ENCODE measurements at places on chromosomes 16 and 17. TPM values are rescaled to one million over a fixed set of nuclear protein-coding genes. Genes with fewer than 3 reads are reported as not detected.

The RAPGEFL1 gene
- total RNA-seq = 9.4 TPM

The IGSF6 gene
- total RNA-seq = 0.45 TPM

- peak overlapping the region; percentile 47 for H3K27ac ChIP-seq
- H3K27me3 ChIP-seq = no peaks in the 10 kb centered on the region
- ATAC-seq = no peak
- H3K4me1 ChIP-seq = peaks cover 72% of the 10 kb centered on the region
Measured at GRCh38 chr17:40545660-40546059, 19.6 kb downstream of the CCR7 start.

DNA sequence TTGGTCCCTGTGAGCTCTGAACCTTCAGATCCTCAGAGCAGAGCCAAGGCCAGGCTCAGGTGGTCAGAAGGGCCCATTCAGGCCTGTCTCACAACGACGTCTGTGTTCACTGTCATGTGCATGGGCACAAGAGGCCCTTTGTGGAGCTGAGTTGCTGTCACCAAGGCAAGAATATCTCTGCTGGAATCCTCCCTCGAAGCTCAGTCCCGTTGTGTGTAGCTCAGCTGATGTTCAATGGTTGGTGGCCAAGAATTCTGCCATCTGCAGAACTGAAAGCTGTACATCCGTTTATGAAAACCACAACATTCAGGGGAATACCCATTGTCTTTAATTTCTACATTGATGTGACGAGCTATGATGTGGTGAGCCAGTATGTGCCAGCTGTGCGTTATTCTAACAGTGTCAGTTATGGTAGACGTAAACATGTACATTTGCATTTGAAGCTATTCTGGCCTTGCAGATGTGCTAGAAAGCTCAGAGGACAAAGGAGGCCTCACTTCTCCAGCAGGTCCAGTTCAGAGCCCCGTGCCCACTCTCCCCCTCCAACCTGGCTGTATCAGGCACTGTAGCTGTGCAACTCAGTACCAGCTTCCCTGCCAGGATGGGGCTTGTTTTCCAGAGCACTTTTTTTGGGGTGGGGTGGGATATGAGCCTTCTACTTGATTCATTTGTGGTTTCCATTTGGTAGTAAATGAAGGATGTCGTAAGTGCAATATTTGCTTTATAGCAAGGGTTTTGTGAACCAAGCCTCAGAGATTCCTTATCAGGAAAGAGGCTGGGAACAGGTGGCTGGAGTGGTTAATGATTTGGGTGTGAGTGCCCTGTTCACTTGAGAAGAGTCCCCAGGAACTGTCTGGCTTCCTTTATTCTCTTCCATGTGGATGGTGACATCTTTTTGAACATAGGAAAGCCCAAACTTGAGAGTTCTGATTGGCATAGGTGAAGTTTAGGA is 56.1 kb downstream of the B9D1 start:
- H3K27ac ChIP-seq = no peak overlapping the region
- H3K36me3 ChIP-seq = no peaks in the 10 kb centered on the region
- peaks cover 19% of the 10 kb centered on the region for H3K27me3 ChIP-seq

GRCh38 chr17:28750178-28751047 is 6.6 kb downstream of the TRAF4 start:
- ATAC-seq = peak; percentile 86
- H3K4me1 ChIP-seq = peaks cover 8% of the 10 kb centered on the region
- peaks cover 75% of the 10 kb centered on the region for H3K36me3 ChIP-seq
- H3K4me3 ChIP-seq = peak overlapping the region; percentile 82
- H3K27me3 ChIP-seq = no peaks in the 10 kb centered on the region
- H3K27ac ChIP-seq = no peak overlapping the region

DNA sequence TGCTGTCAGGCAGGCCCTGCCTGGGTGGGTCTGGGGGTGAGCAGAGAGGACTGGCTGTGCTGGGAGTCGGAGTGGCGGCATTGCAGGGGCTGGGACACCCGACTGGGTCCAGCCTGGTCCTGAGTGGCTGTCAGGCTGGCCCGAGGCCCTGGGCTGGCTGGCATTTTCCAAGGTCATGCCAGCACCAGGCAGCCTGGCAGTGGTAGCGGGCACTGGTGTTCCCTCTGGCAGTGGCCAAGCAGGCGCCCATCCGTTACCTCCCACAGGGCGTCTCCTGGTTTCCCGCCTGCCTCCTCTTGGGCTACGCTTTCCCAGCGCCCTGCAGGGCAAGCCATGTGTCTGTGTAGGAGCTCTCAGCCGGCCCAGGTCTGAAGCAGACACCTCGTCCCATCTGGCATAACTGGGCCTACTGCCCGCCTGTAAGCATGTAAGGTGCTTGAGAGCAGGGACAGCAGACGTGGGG is 5.7 kb upstream of the PKMYT1 start:
- H3K27ac ChIP-seq = no peak overlapping the region
- no peak overlapping the region for H3K4me3 ChIP-seq
- no peak for ATAC-seq
- no peaks in the 10 kb centered on the region for H3K36me3 ChIP-seq

DNA sequence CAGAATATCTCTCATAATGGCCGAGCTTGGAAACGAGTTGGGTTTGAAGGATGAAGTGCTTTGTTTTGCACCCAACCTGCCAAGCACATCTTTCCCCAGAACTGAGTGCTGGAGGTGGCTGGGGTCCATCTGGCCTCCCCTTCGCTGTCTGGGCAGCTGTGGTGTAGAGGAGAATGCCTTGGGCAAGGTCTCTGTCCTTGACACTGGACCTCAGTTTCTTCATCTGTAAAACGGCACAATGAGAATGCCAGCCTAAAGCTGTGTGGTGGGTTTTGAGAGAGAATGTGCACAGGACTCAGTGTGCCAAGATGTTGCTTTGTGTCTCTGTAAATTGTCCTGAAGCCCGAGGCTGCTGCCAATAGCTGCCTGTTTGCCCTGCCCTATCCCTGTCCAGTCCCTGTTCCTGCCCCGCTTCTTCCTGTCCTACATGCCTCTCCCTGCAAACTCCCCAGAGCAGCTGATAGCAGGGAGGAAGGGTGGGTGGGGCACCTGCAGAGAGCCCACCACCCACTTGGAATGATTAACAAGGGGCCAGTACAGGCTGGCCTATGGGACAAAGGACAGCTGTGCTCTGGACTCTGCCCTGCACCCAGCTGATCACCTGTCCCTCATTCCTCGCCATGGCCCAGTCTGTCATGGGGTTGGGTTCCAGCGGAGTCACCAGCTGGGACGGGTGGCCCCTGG is 15.3 kb downstream of the LASP1 start:
- no peak for ATAC-seq
- H3K27ac ChIP-seq = peak overlapping the region; percentile 84
- no peaks in the 10 kb centered on the region for H3K27me3 ChIP-seq
- H3K4me3 ChIP-seq = peak overlapping the region; percentile 40

DNA sequence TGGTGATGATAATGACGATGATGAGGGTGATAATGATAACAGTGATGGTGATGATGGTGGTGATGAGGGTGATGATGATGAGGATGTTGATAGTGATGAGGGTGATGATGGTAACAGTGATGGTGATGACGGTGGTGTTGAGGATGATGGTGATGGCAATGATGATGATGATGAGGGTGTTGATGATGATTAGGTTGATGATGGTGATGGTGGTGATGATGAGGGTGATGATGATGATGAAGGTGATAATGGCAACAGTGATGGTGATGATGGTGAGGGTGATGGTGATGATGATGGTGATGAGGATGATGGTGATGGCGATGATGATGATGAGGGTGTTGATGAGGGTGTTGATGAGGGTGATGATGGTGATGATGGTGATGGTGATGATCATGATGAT is 93.8 kb upstream of the ZNF469 start:
- H3K27ac ChIP-seq = no peak overlapping the region
- no peak for ATAC-seq
- peaks cover 7% of the 10 kb centered on the region for H3K27me3 ChIP-seq
- no peak overlapping the region for H3K4me3 ChIP-seq

DNA sequence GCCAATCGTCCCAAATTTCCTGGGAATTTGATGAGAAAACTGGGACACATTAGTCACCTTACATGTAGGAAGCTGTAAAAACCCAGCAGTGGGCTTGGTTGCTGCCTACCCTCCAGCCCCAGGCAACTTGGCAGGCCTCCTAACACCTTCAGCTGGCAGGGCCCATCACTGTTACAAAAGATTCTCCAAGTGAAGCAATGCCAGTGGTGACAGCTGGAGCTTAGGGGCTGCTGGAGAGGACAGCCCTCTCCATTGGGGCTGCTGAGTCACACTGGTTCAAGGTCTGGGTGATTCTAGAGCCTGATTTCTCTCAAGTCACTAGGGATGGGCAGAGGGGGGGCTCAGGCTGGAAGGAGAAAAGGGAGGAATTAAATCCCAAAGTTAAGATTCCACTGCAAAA is 180.6 kb downstream of the COPRS start:
- no peaks in the 10 kb centered on the region for H3K36me3 ChIP-seq
- peaks cover 38% of the 10 kb centered on the region for H3K27me3 ChIP-seq
- H3K27ac ChIP-seq = no peak overlapping the region
- ATAC-seq = no peak
- H3K4me1 ChIP-seq = peaks cover 7% of the 10 kb centered on the region

DNA sequence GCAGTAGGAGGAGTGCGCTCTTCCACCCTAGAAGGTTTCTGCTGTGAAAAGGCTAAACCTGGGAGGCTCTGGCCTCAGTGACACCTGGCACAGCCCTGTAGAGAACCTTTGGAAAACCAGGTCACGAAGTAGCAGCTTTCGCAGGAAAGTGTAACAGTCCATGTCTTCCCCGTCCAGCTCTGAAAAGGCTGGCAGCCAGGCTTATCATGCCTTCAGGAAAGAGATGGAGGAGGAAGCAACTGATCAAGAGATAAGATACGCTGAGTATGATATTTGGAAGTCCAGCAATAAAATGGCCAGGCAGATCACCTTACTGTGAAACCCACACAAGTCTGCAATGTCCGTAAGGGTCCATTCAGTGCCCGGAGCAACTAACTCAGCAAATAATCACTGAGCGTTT is 22.3 kb downstream of the TUBD1 start:
- H3K27ac ChIP-seq = no peak overlapping the region
- H3K4me3 ChIP-seq = no peak overlapping the region
- H3K27me3 ChIP-seq = no peaks in the 10 kb centered on the region
- H3K36me3 ChIP-seq = peaks cover 35% of the 10 kb centered on the region
- ATAC-seq = no peak

The SLC16A13 gene
- total RNA-seq = 11.8 TPM

- ATAC-seq = no peak
- H3K4me3 ChIP-seq = no peak overlapping the region
- H3K4me1 ChIP-seq = peaks cover 14% of the 10 kb centered on the region
- peak overlapping the region; percentile 28 for H3K27ac ChIP-seq
- H3K27me3 ChIP-seq = no peaks in the 10 kb centered on the region
- H3K36me3 ChIP-seq = peaks cover 41% of the 10 kb centered on the region
Measured at GRCh38 chr16:27222249-27223225, 19.2 kb downstream of the KDM8 start.

The SCRN2 gene
- total RNA-seq = 21.2 TPM

GRCh38 chr17:81910840-81911276 is 341 bp downstream of the PCYT2 start:
- no peaks in the 10 kb centered on the region for H3K27me3 ChIP-seq
- peak overlapping the region; percentile 67 for H3K4me3 ChIP-seq
- no peaks in the 10 kb centered on the region for H3K4me1 ChIP-seq
- H3K27ac ChIP-seq = no peak overlapping the region
- H3K36me3 ChIP-seq = peaks cover 40% of the 10 kb centered on the region

GRCh38 chr16:56041556-56042140 is 149.6 kb upstream of the GNAO1 start:
- no peak overlapping the region for H3K4me3 ChIP-seq
- peak; percentile 60 for ATAC-seq
- H3K27ac ChIP-seq = no peak overlapping the region
- H3K36me3 ChIP-seq = no peaks in the 10 kb centered on the region

DNA sequence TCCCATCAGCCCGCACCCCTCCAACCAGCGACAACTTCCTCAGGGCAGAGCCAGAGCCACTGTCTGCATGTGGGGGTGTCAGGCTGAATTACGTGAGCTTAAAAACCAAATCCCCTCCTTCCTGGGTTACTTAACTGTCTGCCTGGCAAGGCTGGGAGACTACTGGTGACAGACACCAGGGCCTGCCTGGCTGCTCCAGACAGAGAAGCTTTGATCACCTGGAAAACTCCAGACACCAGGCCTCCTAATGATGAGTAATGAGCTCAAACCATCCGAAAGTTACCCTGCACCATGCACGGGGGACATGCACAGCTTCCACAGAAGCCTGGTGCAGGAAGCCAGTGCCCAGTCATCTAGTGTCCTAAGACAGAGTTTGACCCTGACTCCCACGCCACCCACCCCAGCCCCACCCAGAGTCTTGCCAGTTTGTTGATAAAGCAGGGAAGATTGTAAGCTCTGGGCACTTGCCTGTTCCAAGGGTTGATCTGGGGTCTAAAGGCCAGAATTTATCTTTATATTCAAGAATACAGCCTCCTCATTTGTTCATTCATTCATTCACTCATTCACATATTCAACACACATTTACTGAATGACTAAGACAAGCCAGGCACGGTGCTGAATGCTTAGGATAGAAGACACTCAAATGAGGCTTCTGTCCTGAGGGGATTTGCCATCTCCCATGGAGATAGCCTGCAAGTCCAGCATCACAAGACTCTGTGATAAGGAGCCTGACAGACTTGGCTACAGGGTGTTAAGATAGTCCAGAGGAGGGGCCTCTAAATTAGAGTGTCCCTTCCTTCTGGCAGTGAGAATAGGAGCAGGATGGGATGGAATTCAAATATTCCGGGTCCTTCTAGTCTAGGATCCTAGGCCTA is 7.2 kb upstream of the CCDC182 start:
- ATAC-seq = no peak
- H3K4me1 ChIP-seq = no peaks in the 10 kb centered on the region
- no peak overlapping the region for H3K4me3 ChIP-seq
- H3K27ac ChIP-seq = no peak overlapping the region
- no peaks in the 10 kb centered on the region for H3K36me3 ChIP-seq
- no peaks in the 10 kb centered on the region for H3K27me3 ChIP-seq

The BICDL2 gene
- 12.1 TPM for total RNA-seq

- ATAC-seq = no peak
- peaks cover 36% of the 10 kb centered on the region for H3K36me3 ChIP-seq
- H3K27me3 ChIP-seq = no peaks in the 10 kb centered on the region
- H3K4me1 ChIP-seq = peaks cover 12% of the 10 kb centered on the region
Measured at GRCh38 chr17:46025510-46026165, 26.6 kb downstream of the STH start.

DNA sequence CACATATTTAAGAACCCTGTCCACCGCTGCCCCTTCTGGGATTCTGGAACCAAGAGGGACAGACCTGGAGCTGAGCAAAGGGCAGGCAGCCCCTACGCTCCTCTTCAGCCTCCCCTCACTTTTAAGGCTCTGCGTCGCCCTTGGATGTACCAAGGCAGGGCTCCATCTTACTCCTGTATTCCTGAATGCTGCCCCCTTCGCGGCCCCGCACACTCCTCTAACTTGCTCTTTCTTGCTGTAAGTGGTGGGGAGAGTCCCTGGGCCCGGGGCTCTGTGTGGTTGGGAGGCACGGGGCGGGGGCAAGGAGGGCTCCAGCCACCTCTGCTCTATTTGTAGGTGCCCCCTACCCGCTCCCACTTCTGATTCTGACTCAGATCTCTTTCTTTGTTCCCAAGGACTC is 1.2 kb downstream of the TNS4 start:
- no peaks in the 10 kb centered on the region for H3K27me3 ChIP-seq
- no peaks in the 10 kb centered on the region for H3K36me3 ChIP-seq
- H3K4me3 ChIP-seq = no peak overlapping the region
- no peak for ATAC-seq
- no peaks in the 10 kb centered on the region for H3K4me1 ChIP-seq
- no peak overlapping the region for H3K27ac ChIP-seq

GRCh38 chr16:82667437-82667836 is 40.7 kb downstream of the CDH13 start:
- no peak overlapping the region for H3K4me3 ChIP-seq
- no peak for ATAC-seq
- no peak overlapping the region for H3K27ac ChIP-seq

Measured in activated T-helper 17 cell treated with anti-CD3 and anti-CD28 coated beads, Interleukin-2, amount 50 U/mL, for 72 hours (primary cell).